Glomerular endothelial cell (primary cell): ENCODE measurements at places on chromosomes 7 and 10. TPM values are rescaled to one million over a fixed set of nuclear protein-coding genes. Genes with fewer than 3 reads are reported as not detected.

Gene MSS51
- 1.3 and 2.4 TPM in 2 replicates for total RNA-seq

Gene NACAD
- 7.3 and 7.9 TPM in 2 replicates for total RNA-seq

Gene A1CF
- not detected in 2 replicates for total RNA-seq

Gene IGF2BP3
- total RNA-seq = 89.8 and 98.3 TPM in 2 replicates

Gene NRG3
- total RNA-seq = 6.6 and 8.9 TPM in 2 replicates

Gene SLC26A3
- total RNA-seq = not detected in 2 replicates

Gene PAXIP1
- total RNA-seq = 6.4 and 9.1 TPM in 2 replicates

Gene ZC3HAV1
- total RNA-seq = 50.0 and 54.7 TPM in 2 replicates

Gene CRHR2
- total RNA-seq = not detected in 2 replicates

Gene STN1
- 25.4 and 32.2 TPM in 2 replicates for total RNA-seq
